ENCODE measurements at places on chromosomes 11 and 22. TPM values are rescaled to one million over a fixed set of nuclear protein-coding genes. Genes with fewer than 3 reads are reported as not detected.
A peak's percentile ranks its signal among the peaks of the same experiment; 100 is the strongest.

DNA sequence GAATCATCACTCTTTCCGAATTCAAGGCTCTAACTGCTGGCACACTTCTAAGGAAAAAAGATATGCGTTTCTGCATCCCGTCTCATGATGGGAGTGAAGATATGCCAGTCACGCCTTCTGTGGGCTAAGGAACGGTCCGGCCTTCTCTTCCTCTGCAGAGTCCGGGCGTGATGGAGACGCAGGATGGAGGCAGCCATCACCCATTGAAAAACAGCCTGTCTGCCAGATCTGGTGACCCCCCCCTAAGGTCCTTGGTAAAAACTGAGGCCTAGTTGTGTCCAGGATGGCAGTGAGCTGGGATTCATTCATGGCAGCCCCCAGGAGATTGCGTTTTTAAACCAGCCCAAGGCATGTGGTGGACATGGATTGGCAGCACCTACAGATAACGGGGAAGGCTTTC, 6.9 kb upstream of the EFCAB6 start:
- no peak overlapping the region for H3K4me3 ChIP-seq
- no peaks in the 10 kb centered on the region for H3K4me1 ChIP-seq
- no peaks in the 10 kb centered on the region for H3K36me3 ChIP-seq
- H3K27me3 ChIP-seq, result peaks cover 3% of the 10 kb centered on the region
- no peak overlapping the region for H3K27ac ChIP-seq

DNA sequence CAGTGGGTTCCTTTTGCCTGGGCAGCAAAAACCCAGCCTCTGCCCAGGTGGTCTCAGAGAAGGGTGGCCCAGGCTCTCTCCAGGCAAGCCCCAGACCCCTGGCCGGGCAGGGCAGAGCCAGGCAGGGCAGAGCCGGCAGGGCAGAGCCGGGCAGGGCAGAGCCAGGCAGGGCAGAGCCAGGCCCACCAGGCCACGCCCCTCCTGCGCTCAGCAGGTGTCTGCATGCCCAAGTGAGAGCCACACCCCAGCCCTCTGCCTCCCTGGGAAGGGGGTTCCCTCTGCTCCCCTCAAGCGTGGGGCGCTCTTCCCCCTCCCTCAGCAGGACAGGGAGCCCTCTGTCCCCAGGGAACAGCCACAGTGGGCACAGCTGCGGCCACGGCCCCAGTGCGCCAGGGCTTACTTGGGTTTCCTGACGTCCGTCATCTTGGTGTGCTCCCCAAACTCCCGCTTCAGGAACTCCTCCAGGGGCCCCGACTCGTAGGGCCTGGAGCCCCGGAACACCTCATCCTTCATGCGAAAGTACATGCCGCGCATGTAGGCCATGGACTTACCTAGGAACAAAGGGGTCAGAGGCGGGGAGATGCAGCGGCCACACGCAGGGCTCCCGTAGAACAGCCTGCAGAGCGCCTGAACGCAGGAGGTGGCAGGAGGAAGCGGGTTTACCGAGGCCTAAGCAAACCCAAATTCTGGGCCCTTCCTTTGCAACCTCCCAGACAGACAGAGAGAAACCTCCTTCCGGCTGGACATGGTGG, 10.1 kb upstream of the BAIAP2L2 start:
- H3K27me3 ChIP-seq, result no peaks in the 10 kb centered on the region
- H3K4me1 ChIP-seq, result no peaks in the 10 kb centered on the region
- H3K4me3 ChIP-seq, result no peak overlapping the region
- no peak overlapping the region for H3K27ac ChIP-seq
- DNase-seq, result no peak
- no peaks in the 10 kb centered on the region for H3K36me3 ChIP-seq

GRCh38 chr11:102139081-102139498, 28.8 kb downstream of the YAP1 start:
- H3K27me3 ChIP-seq, result no peaks in the 10 kb centered on the region
- peak overlapping the region; percentile 84 for H3K27ac ChIP-seq
- peaks cover 44% of the 10 kb centered on the region for H3K4me1 ChIP-seq
- no peak for DNase-seq
- peaks cover 3% of the 10 kb centered on the region for H3K36me3 ChIP-seq

DNA sequence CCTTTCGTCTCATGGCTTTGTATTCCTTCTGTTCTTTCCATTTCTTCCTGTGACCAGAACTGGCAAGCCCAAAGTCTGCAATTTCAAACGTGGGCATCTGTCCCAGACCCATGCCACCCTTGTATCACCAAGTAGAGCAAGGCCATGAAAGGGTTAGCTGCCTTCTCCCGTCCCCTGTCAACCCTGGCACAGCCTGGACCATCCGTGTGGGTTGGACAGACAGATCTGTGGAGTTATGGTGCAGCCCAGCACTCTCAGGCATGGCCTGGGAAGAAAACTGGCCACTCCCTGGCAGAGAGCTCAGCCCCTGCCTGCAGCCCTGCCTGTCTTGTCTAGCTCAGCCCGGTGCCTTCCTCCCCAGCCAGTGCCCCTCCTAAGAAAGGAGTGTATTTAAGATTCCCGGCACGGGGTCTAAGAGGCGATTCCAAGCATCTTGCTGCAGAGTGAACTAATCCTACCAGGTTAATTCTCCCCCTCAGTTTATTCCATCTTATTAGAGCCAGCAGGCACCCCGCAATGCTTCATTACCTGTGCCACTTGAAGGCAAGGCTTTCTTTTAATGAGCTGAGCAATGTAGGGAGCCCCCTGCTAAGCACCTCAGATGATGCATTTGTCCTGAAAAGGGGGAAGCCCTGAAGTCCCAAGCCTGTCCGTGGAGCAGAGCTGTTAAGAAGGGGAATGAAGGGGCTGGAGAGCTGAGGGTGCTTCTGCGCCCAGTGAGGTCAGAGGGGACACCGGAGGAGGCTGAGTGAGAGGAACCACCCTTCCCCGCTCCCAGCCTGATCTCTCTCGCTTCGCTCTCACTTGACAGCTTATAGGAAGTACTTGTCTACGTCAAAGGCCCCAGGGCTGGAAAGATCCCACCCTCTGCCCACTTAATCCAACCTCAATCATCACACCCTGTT, 130.6 kb downstream of the SPATA19 start:
- no peaks in the 10 kb centered on the region for H3K4me1 ChIP-seq
- no peaks in the 10 kb centered on the region for H3K27me3 ChIP-seq
- no peak for DNase-seq
- no peaks in the 10 kb centered on the region for H3K36me3 ChIP-seq

GRCh38 chr11:122711362-122711761, 55.8 kb downstream of the UBASH3B start:
- H3K4me1 ChIP-seq, result peaks cover 66% of the 10 kb centered on the region
- no peak overlapping the region for H3K4me3 ChIP-seq
- H3K27ac ChIP-seq, result peak overlapping the region; percentile 77
- H3K36me3 ChIP-seq, result peaks cover 3% of the 10 kb centered on the region

- no peaks in the 10 kb centered on the region for H3K36me3 ChIP-seq
- no peak overlapping the region for H3K27ac ChIP-seq
- no peak for DNase-seq
- H3K27me3 ChIP-seq, result no peaks in the 10 kb centered on the region
- H3K4me1 ChIP-seq, result peaks cover 32% of the 10 kb centered on the region
- H3K4me3 ChIP-seq, result no peak overlapping the region
Observed at GRCh38 chr22:44304354-44304753, 8.4 kb downstream of the SHISAL1 start.

DNA sequence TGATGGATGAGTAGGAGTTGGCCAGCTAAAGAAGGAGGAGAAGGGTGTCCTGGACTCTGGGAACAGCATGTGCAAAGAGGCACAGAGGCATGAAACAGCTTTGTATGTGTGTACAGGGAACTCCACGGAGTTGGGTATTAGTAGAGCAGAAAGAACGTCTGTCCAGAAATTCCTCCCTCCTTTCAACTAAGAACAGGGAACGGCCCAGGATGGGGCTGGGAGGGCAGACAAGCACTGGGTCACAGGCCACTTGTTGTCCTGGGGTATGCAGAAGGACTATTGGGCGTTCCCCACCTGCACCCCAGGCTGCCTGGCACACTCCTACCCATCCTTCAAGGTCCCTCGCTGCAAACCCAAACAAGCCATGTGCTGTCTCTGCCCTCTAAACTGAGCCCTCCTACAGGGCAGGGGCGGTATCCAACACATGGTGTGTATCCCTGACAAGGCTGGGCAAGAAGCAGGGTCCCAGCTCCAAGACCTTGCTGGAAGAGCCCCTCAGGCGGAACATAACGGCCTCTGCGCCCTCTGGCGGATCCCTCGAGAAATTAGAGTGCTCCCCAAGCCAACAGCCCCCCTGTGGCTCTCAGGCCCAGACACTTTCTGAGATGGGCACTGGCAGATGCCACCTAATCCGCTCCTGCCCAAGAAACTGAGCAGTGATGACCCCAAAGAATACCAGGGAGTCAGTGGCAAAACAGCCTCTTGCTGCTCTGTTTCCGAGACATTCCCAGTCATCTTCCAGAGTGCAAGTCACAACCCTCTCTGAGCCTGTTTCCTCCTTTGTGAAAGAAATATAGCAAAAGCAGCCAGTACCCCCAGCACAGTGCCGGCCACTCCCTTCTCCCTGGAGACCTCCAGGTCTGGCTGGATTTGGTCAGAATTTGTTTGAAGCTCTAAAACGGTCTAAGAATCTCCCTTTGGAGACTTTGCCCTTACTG, 1.6 kb upstream of the ELFN2 start:
- peaks cover 12% of the 10 kb centered on the region for H3K27me3 ChIP-seq
- peaks cover 43% of the 10 kb centered on the region for H3K4me1 ChIP-seq
- H3K36me3 ChIP-seq, result peaks cover 2% of the 10 kb centered on the region
- no peak for DNase-seq
- H3K27ac ChIP-seq, result no peak overlapping the region

- H3K27ac ChIP-seq, result no peak overlapping the region
- no peak overlapping the region for H3K4me3 ChIP-seq
- peaks cover 2% of the 10 kb centered on the region for H3K27me3 ChIP-seq
- no peaks in the 10 kb centered on the region for H3K4me1 ChIP-seq
Observed at GRCh38 chr11:120759046-120759445, 247.5 kb downstream of the GRIK4 start.

DNA sequence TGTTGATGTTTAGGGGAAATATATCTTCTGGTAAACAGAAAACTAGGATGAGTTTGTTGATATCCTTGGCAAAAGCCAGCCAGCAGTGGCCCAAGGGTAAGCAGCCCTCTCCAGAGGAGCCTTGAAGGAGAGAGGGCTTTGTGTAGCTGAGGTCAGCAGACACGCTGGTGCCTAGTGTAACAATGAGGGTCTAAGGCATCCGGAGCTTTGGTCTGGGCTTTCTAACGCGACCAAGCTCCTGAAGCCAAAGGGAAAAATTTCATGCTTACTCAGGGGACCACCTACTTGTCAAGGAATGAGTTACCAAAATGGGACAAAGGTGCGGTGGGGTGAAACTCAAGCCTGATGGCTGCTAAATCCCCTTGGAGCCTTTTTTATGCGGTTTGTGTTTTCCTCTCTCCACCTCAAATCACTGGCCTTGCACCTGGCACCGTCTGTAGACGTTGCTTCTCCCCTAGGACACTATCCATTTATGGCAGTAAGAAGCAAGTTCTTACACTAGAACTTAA, 134.9 kb downstream of the DBX1 start:
- no peaks in the 10 kb centered on the region for H3K27me3 ChIP-seq
- peaks cover 55% of the 10 kb centered on the region for H3K4me1 ChIP-seq
- H3K4me3 ChIP-seq, result peak overlapping the region; percentile 47
- H3K27ac ChIP-seq, result no peak overlapping the region

GRCh38 chr11:48167380-48167779, 49.2 kb upstream of the OR4B1 start:
- H3K36me3 ChIP-seq, result peaks cover 30% of the 10 kb centered on the region
- H3K27me3 ChIP-seq, result no peaks in the 10 kb centered on the region
- no peak overlapping the region for H3K27ac ChIP-seq
- H3K4me3 ChIP-seq, result no peak overlapping the region
- H3K4me1 ChIP-seq, result peaks cover 25% of the 10 kb centered on the region

- H3K27ac ChIP-seq, result no peak overlapping the region
- H3K4me1 ChIP-seq, result no peaks in the 10 kb centered on the region
- no peak overlapping the region for H3K4me3 ChIP-seq
Observed at GRCh38 chr11:105227363-105227762, 87.8 kb upstream of the CARD18 start.

- DNase-seq, result no peak
- no peaks in the 10 kb centered on the region for H3K4me1 ChIP-seq
- H3K27ac ChIP-seq, result no peak overlapping the region
- H3K4me3 ChIP-seq, result no peak overlapping the region
- H3K36me3 ChIP-seq, result no peaks in the 10 kb centered on the region
Observed at GRCh38 chr11:29432719-29433325, 584.0 kb downstream of the KCNA4 start.

GRCh38 chr11:75276186-75276585, 35.6 kb downstream of the TPBGL start:
- no peak overlapping the region for H3K27ac ChIP-seq
- peaks cover 3% of the 10 kb centered on the region for H3K36me3 ChIP-seq
- H3K4me1 ChIP-seq, result peaks cover 2% of the 10 kb centered on the region

- H3K27ac ChIP-seq, result peak overlapping the region; percentile 62
- peak overlapping the region; percentile 15 for H3K4me3 ChIP-seq
- peaks cover 48% of the 10 kb centered on the region for H3K36me3 ChIP-seq
- no peak for DNase-seq
- H3K4me1 ChIP-seq, result peaks cover 45% of the 10 kb centered on the region
Observed at GRCh38 chr11:83162377-83162776, 5.4 kb downstream of the PCF11 start.

DNA sequence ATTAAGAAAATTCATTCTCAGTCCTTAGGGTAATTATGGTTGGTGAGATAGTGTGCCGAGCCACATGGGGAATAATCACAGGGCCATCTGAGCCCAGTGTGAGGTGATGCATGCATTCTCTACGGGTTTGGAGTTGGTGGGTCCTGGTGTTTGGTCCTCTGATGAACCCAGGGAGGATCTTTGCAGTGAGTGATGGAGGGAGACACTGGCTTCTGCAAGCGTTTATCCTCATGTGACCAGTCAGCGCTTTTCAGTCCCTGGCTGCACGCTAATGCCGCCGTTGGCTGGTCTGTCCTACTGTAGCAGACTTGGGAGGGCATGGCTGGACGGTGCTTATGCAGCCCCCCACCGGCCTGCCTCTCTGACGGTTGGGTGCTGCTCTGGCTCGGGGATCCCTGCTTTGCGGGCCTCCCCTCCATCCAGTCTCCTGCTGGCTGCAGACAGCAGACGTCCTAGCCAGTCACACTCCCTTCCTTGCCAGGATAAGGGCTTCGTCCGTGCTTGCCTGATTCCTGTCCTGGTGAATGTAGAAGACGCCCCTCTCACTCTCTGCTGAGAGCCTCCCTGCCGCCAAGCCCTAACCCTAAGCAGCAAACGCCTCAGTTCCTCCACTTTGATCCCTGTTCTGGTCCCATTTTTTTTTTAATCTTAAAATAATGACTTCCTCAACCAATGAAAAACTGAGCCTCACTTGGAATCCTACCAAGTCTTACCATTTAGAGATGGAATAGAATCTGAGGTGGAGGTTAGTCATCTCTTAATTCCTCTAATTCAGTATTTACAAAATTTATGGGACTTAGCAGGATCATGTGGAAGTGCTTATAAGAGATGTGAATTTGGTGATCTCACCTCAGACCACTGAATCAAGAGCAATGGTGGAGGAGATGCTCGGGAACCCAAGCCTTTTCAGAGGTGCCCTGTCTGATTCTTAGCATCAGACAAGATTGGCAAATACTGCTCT, 143.7 kb upstream of the SORL1-AS1 start:
- peaks cover 17% of the 10 kb centered on the region for H3K4me1 ChIP-seq
- peaks cover 5% of the 10 kb centered on the region for H3K36me3 ChIP-seq
- no peak overlapping the region for H3K27ac ChIP-seq
- DNase-seq, result no peak

OR5A1 gene
- total RNA-seq, result not detected

MFRP gene
- total RNA-seq, result not detected

MRGPRX4 gene
- total RNA-seq, result not detected

LDHAL6A gene
- total RNA-seq, result not detected

CPT1B gene
- total RNA-seq, result 60.7 TPM

All from osteocyte (in vitro differentiated cells).